ENCODE measurements at places on chromosomes 2 and 18.

GRCh38 chr2:1136067-1136466, 185.4 kb downstream of the SNTG2 start:
- no peak for DNase-seq

- DNase-seq, result peak; percentile 63
Observed at GRCh38 chr2:85066874-85067351, 66.3 kb upstream of the TCF7L1 start.

DNA sequence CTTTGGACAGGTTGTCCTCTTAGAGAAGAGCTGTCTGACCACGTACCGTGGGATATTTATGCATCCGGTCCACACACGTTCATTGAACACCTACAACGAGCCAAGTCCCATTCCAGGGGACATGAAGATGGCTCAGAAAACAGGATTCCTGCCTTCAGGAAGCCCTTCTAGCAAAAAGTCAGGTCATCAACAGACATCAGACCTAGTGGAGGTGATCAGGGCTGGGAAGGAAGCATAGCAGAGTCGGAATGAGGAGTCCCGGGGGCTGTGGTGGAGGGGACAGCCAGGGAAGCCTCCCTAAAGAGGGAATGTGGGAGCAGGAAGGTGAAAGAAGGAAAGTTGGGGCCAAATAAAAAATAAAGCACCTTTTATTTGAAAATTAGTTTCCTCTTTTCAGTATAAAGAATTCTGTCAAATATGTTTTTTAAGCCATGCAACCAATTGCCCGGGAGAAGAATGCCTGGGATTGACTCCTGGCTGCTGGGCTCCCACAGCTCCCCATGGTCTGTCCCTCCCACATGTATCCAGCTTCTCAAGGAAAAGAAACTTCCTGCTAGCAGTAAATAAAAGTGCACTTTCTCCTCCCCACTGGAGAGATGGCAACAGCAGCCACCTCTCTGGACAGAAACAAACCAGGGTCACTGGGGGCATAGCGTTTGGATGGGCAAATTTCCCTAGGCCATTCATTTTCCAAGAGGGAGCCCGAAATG, 144.8 kb downstream of the SMAD7 start:
- no peak for DNase-seq

- DNase-seq, result no peak
Observed at GRCh38 chr18:54612237-54612636, 21.2 kb downstream of the DYNAP start.
